ENCODE measurements at places on chromosomes 1 and 21.

GRCh38 chr1:118868387-118868786 is 119.8 kb downstream of the TBX15 start:
- no peak for DNase-seq

DNA sequence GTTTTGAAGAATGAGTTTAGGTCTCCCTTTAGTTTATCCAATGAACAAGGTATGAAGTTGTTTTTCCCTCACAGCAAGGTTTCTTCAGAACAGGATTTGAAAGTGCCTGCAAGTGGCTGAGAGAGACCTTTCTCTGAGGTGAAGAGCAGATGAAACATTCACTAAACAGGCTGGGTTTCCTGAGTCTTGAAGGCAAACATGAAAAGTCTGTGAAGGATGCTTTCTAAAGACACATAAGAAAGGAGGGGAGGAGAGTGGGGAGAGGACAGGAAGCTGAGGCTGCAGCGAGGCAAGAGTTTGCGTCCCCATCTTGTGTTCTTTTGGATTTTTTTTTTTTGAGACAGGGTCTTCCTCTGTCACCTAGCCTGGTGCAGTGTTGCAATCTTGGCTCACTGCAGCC is 95.7 kb upstream of the SIM2 start:
- DNase-seq, result no peak

GRCh38 chr1:196271212-196271947 is 336.9 kb downstream of the KCNT2 start:
- DNase-seq, result no peak

DNA sequence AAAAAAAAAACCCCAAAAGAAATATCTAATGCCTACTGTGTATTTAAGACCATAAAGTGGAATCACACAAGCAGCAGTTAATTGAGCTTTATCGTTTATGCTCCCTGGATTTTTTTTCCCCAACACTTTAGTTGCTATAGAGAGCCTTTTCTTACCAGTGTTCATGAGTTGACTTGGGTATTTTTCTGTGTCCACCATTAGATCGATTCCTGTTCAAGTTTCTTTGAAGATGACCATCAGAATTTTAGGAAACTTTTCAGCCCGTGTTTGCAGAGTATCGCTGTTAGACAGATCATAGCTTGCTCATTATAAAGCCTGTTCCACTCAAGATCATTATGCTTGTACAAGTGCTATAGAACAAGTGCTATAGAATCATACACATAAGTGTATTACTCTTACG is 1.5 kb downstream of the RALGPS2 start:
- no peak for DNase-seq

DNA sequence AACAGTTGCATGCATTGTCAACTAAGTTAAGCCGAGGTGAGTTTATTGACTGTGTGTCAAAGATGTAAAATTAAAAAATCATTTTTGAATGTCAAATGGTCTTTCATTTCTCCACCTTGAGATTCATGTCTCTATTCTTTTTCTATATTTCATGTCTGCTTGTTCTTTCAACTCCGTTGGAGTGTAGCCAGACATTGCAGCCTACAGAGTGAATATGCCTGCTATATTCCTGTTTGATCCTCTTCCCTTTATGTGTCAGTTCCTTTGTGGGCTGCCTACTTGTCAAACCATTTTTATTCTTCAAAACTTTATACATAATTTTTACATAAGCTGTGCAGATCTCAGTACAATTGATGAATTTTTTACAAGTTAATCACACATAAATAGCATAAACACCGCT is 1325.8 kb upstream of the PRMT6 start:
- no peak for DNase-seq

GRCh38 chr1:18316764-18317163 is 164.0 kb upstream of the KLHDC7A start:
- DNase-seq, result no peak

DNA sequence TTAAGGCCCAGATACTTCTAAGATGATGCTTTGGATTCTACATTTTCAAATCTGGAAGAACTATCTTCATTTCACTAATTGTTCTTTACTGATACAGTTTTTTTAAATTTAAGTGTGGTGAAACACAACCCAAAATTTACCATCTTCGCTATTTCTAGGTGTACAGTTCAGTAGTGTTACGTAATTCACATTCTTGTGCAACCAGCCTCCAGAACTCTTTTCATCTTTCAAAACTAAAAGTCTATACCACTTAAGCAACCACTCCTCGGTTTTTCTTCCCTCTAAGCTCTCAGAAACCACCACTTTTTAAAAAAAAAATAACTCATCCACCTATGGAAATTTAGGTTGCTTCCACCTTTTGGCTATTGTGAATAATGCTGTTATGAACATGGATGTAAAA is 220.7 kb downstream of the PDE4B start:
- no peak for DNase-seq

DNA sequence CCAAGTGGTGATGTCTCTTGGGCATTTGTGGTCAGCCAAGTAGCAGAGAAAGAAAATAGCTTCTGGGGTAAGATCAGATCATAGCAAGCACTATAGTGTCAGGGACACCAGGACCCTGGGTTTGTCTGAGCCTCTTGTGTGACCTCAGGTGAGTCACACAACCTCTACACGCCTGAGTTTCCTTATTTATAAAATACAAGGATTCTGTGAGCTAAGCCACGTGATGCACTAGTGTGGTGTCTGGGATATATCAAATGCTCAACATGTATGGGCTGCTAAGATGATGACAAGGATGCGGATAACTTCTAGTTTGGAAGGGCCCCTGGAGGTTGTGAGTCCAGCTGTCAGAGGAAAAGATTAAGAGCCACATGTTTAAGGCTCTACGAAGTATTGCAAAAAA is 24.5 kb upstream of the ZNF436 start:
- no peak for DNase-seq

- DNase-seq, result no peak
Measured at GRCh38 chr1:65378247-65378946, 42.1 kb upstream of the LEPR start.

- DNase-seq, result no peak
Measured at GRCh38 chr1:175197531-175197930, 5.0 kb upstream of the KIAA0040 start.

DNA sequence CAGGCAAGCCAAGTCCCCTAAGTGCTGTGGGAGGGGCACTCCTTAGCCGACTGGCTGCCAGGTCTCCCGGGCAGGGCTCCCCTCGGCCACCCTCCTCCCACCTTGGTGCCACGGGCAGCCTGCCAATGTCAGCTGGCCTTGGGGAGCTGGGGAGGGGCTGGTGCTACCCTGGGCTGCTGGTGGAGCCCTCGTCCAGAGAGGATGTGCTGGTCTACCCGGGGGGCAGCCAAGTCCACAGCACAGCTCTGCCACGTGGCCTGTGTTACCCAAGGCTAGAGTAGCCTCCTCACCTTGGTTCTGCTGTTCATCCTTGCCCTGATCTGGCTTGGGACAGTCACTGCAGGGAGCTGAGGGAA is 42.9 kb downstream of the CRYAA start:
- no peak for DNase-seq

DNA sequence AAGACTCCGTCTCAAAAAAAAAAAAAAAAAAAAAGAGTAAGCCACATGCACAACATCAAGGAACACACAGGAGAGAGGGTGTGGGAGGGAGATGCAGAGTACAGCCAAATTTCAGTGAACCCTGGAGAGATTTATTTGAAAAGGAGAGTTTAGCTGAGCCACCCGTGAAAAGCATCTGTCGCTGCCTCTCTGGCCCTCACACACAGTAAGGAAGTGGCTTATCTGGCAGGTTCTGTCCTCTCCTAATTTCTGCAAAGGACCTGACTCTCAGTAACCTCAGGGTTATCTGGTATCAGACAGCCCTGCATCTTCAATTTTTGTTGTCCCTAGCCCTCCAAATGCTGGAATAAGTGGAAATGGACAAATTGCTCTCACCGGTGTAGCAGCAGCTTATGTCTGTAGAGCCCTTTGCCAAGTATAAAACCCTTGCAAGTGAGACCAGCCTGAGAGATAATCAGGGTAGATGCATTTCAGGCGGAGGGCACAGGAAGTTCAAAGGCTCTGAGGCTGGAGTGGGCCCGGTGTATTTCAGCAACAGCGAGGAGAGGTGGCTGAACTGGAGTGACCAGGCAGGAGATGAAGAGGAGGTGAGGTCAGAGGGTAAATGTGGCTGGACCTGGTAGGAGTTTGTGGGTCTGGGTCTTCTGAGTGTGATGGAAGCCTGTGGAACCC is 16.7 kb upstream of the IL10RB start:
- DNase-seq, result no peak

- DNase-seq, result no peak
Measured at GRCh38 chr1:164667001-164667400, 108.0 kb downstream of the PBX1 start.

DNA sequence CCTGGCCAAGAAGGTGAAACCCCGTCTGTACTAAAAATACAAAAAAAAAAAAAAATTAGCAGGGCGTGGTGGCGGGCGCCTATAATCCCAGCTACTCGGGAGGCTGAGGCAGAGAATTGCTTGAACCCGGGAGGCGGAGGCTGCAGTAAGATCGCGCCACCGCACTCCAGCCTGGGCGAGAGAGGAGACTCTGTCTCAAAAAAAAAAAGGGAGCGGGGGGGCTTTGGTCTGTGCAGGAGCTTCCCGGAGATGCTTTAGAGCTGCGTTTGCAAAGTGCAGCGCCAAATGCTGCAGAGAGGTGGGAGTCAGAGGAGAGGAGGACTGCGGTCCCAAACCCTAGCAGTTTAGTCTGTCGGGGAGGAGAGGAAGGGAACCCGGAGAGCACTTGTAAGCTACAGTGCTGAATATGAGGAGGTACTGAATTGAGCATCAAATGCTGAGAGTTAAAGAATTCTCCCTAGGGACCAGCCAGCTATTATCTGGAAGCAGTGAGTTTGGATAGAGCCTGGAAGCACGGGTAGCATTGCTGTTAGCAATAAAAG is 569 bp downstream of the FALEC start:
- DNase-seq, result no peak

- no peak for DNase-seq
Measured at GRCh38 chr1:185444676-185445075, 127.6 kb upstream of the IVNS1ABP start.

- DNase-seq, result no peak
Measured at GRCh38 chr1:24221246-24221645, 34.2 kb upstream of the IFNLR1 start.

DNA sequence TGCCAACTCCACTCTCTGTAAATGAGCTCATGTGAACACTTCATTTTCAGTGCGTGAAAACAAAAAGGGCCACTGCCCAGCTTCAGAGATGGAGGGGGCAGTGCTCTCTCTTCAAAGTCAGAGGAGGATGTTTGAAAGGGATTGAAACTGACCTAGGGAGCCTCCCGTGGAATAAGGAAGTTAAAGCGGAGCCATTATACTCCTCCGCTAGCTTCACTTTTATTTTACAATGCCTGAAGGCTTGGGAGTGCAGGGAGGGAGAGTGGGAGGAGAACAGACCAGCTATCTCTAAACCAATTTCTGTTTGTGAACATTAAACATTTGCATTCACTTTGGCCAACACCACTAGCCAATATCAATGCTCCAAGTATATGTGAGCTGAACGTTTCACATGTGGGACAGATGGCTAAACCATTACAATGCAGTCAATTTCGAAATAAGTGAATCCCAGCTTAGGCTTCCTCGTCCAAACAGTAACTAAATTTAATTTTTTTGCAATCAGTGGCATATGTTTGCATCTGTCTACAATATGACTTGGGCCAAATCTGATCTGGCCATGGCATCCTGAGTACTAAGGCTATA is 126.9 kb downstream of the ESRRG start:
- no peak for DNase-seq

DNA sequence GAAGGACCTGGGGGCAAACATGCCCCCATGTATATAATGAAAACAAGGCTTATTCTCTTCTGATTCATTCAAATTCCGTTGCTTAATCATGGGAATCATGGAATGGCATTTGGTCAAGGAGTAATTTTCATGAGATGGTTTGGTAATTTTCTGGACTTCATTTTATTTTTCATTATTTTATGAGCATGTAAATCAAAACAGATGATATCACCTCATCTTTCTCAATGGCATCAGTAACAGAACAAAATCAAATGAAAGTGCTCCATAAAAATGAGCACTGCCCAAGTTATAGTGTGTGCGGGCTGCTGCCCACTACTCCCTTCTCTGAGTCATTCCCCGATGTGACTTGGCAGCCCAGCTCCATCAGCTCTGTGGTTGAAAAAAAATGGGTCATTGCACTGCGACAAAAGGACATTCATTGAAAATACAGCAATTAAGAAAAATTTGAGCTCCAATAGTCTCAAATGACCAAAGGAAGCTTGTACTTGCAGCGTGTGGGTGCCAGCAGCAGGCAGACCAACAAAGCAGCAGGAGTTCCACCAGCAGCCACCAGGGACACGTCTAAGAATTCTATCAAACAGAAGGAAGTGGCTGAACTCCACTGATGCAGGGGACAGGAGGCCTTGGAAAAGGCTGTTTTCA is 84.3 kb upstream of the VAV3 start:
- no peak for DNase-seq

All from stimulated activated CD8-positive, alpha-beta memory T cell treated with anti-CD3 and anti-CD28 coated beads, Interleukin-7, amount 100 ng/mL, for 1 hour (primary cell).